ENCODE measurements at places on chromosomes 3 and 15.

- no peak for DNase-seq
Observed at GRCh38 chr3:100710261-100710968, 1.1 kb downstream of the TFG start.

DNA sequence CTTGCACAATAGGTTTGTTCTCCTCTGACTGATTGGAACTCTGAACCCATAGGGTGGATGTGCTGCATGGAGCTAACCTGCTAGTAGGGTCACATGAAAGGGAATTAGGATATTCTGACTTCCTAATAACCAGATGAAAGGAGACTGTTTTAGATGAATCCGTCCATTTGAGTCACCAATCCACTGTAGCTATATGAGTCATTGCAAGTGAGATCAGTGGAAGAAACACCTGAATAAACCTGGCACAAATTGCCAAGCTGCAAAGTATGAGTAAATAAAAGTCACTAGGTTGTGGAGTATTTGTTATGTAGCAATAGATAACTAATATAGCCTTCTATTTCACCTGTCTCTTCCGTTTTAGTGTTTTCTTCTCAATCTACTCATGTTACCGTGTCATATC lies 584.4 kb downstream of the PDCD6IP start:
- no peak for DNase-seq

DNA sequence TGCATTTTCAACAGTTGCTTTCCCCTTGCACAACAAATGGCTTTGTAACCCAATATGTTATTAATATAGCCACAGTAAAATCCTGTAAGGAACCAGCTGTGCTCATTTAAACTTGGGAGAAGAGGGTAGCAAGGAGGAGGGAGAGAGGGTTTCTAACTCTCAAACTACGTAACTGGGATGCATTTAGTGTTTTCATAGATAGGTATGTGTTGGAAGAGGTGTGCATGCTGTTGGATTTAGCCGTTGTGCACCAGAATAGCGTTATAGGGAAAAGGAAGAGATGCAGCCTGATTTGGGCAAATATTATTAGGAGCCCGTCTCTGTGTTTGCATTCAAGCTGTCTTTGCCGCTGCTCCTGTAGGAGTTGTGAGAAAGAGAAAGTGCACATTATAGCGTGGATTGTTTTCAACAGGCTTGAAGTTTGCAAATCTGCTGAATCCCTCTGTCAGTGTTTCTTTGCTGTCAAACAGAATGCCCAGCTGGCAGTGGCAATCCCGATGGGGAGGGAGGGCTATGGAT lies 39.4 kb downstream of the ARPP21 start:
- DNase-seq = no peak

DNA sequence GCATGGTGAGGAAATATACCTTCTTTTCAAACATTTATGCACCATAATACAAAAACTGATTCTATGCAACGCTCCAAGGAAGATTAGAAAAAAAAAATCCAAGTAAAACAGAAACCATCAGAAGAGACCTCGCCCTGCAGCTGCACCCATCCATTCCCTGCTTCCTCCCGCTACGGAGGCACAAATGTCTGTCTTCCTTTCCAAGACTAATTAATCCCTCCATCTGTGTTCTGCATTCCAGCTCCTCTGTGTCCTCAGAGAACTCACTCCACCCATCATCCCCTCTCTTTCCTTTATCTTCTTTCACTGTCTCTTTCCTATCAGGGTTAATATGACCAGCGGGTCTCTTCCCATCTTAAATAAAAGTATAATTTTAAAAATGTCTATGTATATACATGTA lies 196.1 kb downstream of the ADAMTSL3 start:
- DNase-seq = no peak

DNA sequence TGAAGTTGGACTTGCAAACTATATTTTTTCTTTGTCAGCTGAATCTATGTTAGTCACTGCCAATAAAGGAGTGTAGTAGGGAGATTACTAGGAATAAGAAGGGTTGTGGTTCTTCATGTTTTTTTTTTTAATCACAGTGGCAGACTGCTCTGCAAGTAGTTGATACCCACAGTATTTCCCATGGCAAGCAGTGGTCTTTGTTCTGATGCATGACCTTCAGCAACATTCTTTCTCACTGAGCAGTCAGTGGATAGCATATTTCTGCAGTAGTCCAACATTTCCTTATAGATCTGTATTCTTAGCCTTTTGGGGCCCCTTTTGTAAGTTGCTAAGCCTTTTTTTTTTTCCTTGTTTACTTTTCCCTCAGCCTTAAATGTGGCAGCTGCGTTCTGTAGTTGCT lies 151.1 kb downstream of the DOCK3 start:
- DNase-seq = no peak

DNA sequence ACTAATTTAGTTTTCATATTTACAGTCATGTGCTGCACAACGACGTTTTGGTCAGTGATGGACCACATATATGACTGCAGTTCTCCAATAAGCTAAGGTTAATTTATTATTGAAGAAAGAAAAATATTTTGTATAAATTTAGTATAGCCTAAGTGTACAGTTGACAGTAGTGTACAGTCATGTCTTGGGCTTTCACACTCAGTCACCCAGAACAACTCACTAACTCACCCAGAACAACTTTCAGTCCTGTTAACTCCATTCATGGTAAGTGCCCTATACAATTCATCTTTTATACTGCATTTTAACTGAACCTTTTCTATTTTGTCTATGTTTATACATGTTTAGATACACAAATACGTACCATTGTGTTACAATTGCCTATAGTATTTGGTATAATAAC lies 3.8 kb upstream of the GABRR3 start:
- no peak for DNase-seq

DNA sequence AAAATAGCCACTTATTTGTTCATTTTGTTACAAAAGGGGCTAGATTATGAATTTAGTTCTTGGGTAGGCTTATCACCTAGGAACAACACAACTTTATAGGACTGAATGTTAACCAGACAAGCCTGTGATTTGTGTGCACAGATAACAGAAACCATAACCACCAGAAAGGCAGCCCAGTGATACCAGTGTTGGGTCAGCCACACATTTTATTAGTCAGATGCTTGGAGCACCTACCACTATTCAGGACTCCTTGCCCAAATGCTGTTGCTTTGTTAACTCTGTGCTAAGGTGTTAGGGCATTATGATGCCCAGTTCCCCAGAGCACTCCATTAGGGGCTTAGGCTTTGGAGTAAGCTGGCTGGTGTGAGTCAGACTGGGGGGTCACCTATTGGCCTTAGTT lies 22.5 kb downstream of the PLCL2 start:
- DNase-seq = no peak

DNA sequence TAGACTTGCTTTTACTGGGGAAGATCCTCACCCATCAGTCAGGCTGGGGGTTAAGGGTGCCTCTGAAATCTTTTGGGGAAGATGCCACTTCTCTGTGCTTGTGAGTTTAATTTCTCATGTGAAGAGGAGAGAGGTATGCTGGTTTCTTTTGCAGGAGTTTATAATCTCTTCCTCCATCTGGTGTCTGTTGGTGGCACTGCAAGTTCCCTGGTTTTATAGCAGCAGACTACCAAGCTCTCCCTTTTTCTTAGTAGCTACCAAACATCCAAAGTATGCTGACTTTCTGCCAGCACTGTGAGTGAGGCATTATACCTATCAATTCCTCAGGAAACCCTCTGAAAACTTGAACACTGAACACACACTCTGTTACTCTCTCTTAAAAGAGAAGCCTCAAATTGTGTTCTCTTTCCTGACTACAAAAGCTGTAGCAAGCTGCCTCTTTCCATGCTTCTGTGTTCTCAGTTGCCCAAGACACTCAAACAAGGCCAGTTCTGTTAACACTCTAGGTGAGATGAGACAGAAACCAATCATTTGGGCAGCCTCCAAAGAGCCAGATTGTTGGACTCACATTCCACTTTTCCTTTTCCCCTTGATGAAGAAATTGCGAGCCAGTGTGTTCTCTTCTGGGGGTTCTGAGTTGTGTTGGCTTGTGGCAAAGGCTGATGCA lies 299.5 kb downstream of the GAP43 start:
- DNase-seq = no peak

DNA sequence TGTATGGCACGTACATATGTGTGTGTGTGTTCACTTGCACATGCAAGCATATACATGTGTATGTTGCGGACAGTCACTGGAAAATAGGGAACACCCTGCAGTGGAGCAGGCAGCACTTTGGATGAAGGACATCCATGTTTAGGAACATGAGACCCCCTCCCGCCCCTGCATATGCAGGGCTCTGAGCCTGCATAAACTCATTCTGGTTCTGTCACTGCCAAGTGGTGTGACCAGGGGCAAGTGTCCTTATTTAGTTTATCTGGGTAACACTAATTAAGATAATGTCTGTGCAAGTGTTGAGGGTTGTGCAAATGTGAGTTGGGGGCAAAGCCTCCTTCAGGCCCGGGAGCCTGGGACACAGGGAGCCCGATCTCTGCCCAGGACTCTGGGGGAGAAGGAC lies 105.7 kb downstream of the CORO2B start:
- DNase-seq = no peak

GRCh38 chr15:75817138-75817935 lies 25.9 kb upstream of the UBE2Q2 start:
- DNase-seq = no peak

DNA sequence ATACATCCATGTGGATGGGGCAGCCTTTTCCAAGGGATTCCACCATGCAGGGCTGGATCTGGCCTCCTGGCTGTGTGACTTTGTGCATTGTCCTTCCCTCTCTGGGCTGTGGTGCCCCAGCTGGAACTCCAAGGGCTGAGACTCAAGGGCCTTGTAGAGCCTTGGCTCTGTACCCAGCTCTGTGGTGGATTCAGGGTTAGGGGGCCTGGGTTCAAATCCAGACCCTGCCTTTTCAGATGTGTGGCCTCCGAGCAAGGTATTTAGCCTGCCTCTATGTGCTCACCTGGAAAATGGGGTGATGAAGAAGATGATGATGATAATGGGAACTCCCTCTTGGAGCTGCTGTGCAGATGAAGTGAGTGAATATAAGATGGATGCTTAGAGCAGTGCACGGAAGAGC lies 161.9 kb downstream of the WNT7A start:
- DNase-seq = no peak

GRCh38 chr3:14480207-14481017 lies 59.7 kb downstream of the GRIP2 start:
- DNase-seq = no peak

GRCh38 chr3:111747490-111747889 lies 111.6 kb upstream of the PHLDB2 start:
- DNase-seq = no peak

GRCh38 chr3:157231071-157231470 lies 71.1 kb upstream of the CCNL1 start:
- DNase-seq = no peak

- DNase-seq = no peak
Observed at GRCh38 chr15:37050345-37050744, 50.0 kb downstream of the MEIS2 start.

- no peak for DNase-seq
Observed at GRCh38 chr15:43886558-43886957, 59.8 kb downstream of the WDR76 start.

- DNase-seq = no peak
Observed at GRCh38 chr3:50365080-50365841, 5.9 kb upstream of the TMEM115 start.

DNA sequence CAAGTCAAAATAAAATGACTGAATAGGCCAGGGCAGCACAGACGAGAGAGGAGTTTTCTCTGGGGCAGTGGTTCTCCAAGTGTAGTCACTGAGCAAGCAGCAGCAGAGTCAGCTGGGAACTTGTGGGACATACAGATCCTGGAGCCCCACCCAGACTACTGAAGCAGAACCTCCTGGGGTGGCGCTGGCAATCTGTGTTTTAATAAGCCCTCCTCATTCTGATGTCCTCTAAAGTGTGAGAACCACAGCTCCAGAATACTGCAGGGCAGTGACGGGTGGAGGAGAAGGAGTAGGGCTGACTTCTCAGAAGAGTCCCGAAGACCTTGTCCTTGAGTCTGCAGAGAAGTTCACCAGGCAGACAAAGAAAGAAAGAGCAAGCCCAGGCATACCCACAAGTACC lies 251.3 kb upstream of the HES1 start:
- no peak for DNase-seq

DNA sequence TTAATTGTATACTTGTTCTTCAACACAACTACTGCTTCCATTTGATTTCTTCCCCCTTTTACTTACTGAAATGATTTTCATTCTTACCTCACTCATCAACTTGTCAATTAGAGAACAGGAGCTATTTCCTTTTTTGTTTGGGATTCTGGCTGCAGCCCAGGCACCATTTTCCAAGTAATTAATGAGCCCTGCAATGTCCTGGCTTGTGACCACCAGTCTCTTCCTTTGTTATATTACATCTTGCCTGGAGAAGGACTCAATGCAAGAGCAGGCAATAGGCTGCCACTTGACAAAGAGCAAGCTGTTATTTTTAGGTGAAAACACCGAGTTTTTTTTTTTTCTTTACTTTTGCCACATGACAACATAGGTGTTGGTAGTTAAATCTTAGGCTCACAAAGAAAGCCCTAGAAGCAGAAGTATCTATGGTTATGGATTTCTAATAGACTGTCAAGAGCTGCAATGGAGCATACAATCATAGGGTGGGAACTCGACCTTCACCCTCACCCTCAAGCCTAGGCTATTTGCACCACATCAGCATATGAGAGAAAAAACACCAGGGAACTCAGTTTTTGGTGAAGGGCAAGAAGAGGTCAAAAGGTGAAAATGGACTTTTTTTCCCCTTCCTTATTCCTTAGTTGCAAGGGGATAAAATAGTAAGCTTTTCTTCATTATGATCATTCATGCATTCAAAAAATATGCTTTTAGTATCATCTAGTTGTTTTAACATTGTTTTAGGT lies 114.9 kb downstream of the TNIK start:
- DNase-seq = no peak

DNA sequence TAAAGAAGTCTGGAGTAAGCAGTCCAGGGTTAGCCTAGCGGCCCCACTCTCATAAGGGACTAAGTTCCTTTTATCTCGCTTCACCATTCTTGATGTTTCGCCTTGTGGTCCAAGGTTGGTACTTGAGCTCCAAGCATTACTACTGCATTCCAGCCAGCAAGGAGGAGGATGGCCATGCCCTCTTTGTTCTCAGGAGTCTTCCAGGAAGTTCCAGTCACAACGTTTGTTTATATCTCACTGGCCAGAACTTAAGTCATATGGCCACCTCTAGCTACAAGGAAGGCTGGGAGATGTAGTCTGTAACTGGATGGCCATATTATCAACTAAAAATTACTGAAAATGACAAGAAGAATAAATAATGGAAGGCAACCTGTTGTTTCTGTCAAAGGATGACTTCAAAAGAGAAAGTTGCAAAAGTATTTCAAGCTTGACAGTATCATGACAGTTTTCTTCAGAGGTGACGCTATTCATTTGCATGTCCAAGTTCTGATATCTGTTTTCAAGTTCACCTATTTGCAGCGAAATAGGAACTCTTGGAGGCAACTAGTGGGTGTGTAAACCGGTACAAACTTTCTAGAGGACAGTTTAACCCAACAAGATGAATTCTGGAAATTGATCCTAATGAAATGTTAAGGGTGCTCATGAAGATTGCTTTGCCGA lies 118.6 kb downstream of the PGPEP1L start:
- no peak for DNase-seq

- no peak for DNase-seq
Observed at GRCh38 chr3:176584413-176585176, 612.7 kb downstream of the TBL1XR1 start.

- no peak for DNase-seq
Observed at GRCh38 chr15:27183201-27183600, 212.2 kb downstream of the GABRG3 start.

Data from NCI-H1417 treated with DMSO at 0.1 percent for 48 hours (cell line).